ENCODE measurements at places on chromosomes 5 and 9.
A peak's percentile ranks its signal among the peaks of the same experiment; 100 is the strongest.

- DNase-seq: peak; percentile 77
These were observed 3.0 kb upstream of the CCNG1 start for GRCh38 chr5:163434401-163434866.

DNA sequence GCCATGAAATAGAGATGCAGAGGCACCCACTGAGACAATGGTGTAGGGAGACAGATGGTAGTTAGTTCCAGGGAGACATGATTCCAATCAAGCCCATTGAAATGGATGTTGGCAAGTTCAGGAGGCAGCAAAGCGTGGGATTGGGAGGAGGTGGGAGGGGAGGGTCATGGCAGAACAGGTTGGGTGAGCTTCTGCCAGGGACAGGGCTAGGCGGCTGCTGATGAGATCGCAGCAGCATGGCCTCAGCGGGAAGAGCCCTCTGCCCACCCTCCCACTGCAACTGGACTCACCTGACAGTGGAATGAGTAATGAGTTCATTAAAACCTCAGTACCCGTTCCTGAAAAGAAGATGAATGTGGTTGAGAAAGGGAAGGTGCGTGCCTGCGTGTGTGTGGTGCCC is 418.2 kb downstream of the CDK5RAP2 start:
- no peak for DNase-seq

- no peak for DNase-seq
These were observed 1.6 kb downstream of the CFAP95 start for GRCh38 chr9:69822116-69822750.

DNA sequence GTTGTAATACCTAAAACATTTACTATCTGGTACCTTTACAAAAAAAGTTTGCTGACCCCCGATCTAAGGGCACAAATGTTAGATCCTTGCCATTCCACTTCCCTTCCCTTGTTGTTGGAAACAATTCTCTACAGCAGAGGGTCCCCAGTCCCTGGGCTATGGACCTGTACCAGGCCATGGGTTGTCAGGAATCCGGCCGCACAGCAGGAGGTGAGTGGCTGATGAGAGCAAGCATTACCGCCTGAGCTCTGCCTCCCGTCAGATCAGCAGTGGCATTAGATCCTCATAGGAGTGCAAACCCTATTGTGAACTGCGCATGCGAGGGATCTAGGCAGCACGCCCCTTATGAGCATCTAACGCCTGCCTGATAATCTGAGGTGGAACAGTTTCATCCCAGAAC is 248.5 kb downstream of the AP3B1 start:
- DNase-seq: no peak

DNA sequence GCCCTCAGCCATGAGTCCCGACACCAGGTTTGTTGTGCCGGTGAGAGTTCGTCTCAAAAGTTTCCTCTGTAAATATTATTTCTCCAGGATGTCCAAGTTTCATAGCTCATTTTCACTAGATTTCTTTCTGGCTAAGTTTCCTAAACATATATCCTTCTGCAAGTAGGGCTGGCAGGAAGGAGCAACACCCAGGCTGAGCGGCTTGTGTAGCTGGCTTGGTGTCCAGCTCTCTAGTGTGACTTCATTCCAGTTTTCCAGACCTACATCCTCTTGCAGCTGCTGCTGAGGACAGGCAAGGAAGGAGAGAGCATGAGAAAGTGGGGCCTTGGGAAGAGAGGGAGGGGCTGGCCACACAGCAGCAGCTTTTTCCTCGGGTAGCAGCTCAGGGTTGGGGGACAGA is 80.3 kb downstream of the FGF1 start:
- no peak for DNase-seq

DNA sequence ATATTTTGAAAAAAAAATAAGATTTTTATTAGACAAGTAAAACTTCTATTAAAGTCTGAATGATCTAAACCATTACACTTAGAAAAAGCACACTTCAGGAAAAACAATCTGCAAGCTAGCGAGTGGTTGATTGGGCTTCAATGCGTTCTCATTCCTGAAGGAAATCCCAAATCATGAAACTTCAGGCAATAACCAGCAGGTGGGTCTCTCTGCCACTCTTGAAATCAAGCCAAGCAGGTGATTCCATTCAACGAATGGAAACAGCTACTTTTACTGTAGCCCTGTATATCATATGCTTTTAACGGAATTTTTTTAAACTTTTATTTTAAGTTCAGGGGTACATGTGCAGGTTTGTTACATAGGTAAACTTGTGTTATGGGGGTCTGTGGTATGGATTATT is 234.5 kb upstream of the TRPM3 start:
- DNase-seq: no peak

DNA sequence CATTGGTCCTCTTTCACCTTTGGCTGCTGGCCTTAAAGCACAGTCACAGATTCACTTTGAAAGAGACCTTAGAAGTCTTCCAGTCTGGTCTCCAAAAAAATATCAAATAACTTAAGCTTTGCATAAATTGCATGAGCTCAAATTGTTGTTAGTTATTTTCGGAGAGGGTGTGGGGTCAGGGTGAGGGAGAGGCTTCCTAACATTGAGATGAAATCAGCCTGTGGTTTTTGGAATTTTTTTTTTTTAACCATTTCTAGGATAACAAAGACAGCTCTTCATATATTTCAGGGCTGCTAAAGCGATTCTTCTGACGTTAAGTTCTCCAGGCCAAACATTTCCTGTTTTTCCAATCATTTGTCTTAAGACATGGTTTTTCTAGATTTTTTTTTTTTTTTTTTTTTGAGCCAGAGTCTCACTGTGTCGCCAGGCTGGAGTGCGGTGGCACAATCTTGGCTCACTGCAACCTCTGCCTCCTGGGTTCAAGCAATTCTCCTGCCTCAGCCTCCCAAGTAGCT is 4.5 kb downstream of the OCLN start:
- DNase-seq: no peak

DNA sequence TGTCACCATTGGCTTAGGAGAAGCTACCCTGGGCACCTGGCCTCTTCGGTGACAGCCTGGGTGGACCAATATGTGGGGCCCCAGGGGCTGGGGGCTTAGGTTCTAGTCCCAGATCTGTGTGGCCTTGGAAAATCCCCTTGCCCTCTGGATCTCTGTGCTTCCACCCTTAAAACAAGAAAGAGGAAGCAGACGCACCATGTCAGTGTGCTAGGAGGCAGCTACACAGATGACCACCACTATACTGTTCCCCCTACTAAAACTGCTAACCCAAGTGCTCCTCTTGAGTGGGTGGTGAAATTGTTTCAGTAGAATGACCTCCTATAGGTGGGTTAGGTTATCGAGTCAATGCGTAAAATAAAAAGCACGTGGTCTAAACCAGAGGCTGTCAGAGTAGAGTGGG is 31.0 kb downstream of the AFAP1L1 start:
- DNase-seq: no peak

- DNase-seq: peak; percentile 26
These were observed 13.7 kb downstream of the DOCK2 start for GRCh38 chr5:169650701-169651331.

GRCh38 chr9:137439158-137439714 is 1.9 kb downstream of the ENTPD8 start:
- no peak for DNase-seq

DNA sequence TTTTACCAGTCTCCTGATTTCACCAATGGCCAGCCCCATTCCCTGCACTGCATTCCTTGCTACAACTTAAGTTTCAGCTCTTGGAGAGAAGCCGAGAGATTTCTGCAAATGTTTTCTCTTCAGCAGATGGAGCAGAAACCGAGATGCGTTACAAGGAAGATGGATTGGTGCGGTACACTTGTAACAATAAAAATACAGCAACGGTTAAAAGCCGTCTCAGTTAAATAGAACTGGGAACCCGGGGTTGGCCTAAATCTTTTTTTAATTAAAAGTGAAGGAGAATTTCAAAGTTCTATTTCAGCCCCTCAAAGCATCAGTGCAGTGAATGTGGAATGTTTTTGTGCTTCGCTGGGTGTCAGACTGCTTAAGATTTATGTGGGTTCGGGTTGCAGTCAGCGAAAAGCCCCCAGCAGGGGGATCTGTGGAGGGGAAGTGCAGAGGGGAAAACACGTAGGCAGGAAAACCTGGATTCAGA is 19.8 kb downstream of the BRINP1 start:
- DNase-seq: no peak

DNA sequence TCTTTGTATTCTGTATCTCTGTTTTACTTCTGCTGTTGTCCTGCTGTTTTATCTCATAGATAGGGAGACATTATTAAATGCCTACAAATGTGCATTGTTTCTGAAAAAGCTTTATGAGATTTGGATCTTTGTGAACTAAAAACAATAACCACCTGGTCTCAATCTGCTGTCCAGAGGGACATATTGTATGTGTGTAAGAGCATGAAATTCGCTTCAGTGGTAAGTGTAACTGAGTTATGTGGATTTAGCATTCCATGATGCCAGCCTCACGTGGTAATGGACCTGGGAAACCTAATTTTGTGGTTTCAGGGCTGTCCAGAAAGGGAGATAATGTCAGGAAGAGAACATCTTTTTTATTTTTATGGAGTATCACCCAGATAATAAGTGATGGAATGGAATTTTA is 119.3 kb downstream of the GDNF start:
- no peak for DNase-seq

- no peak for DNase-seq
These were observed 6.6 kb downstream of the ITK start for GRCh38 chr5:157187046-157187754.

- no peak for DNase-seq
These were observed 79.3 kb downstream of the RMI1 start for GRCh38 chr9:84059936-84060335.

All from pulmonary artery endothelial cell (primary cell).